Stimulated activated CD8-positive, alpha-beta memory T cell treated with anti-CD3 and anti-CD28 coated beads, Interleukin-2, amount 100 ng/mL, for 1 hour (primary cell): ENCODE measurements at places on chromosomes 16 and 17.

GRCh38 chr16:12236589-12236988 is 260.1 kb downstream of the SNX29 start:
- DNase-seq, result no peak

DNA sequence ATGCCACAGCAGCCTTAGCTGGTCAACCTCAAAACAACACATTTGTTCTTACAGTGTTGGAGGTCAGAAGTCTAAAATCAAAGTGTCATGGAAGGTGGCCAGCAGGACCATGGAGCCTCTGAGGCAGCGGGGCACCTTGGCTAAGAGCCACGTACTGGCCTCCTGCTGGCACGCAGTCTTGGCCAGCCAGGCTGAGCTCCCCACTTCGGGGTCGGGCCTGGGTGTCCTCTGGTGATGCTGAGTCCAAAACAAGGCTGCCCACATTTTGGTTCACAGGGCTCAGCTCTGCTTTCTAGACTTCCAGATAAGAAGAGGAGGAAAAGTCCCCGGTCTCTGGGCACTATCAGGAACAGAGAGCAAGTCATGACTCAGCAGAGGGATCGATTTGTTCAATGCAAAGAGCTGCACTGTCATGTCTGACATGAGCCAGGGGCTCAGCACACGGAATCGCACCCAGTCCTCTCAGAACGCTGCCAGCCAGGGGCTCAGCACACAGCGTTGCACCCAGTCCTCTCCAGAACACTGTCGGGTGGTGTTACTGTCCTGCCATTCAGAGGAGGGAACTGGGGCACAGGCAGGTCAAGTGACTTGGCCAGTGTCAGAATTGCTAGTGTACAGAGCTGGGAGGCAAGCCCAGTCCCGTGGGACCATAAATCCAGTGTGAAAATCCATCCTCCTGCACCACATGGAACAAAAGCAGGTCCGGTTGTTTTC is 2.5 kb downstream of the LGALS9 start:
- no peak for DNase-seq

- no peak for DNase-seq
These were observed 5.1 kb downstream of the SNAI3 start for GRCh38 chr16:88681084-88681680.

GRCh38 chr16:57614536-57614935 is 13.9 kb upstream of the ADGRG1 start:
- DNase-seq, result no peak

- no peak for DNase-seq
These were observed 310.7 kb upstream of the ASIC2 start for GRCh38 chr17:33603789-33604188.
